ENCODE measurements at places on chromosomes 2 and 18. TPM values are rescaled to one million over a fixed set of nuclear protein-coding genes. Genes with fewer than 3 reads are reported as not detected.

ANO7 gene
- 0.15 TPM for total RNA-seq

NEB gene
- total RNA-seq = 0.32 TPM

PROM2 gene
- 0.65 TPM for total RNA-seq

EVA1A gene
- total RNA-seq = 138 TPM

ICA1L gene
- total RNA-seq = 1.6 TPM

LYPD6B gene
- total RNA-seq = not detected

LOXHD1 gene
- total RNA-seq = not detected

PSTPIP2 gene
- total RNA-seq = 7.4 TPM

ARHGAP15 gene
- total RNA-seq = not detected

CRYGC gene
- not detected for total RNA-seq

CD207 gene
- total RNA-seq = 0.30 TPM

DSG4 gene
- total RNA-seq = not detected

RNU2-63P gene
- 88.5 TPM for total RNA-seq

ITPRIPL1 gene
- total RNA-seq = 1.6 TPM

NEU2 gene
- not detected for total RNA-seq

DBI gene
- total RNA-seq = 119 TPM

ARHGEF33 gene
- 0.15 TPM for total RNA-seq

HDAC4 gene
- 11.7 TPM for total RNA-seq

ATOH8 gene
- total RNA-seq = 5.8 TPM

TMEM17 gene
- 1.3 TPM for total RNA-seq

FN1 gene
- 1,607 TPM for total RNA-seq

FEV gene
- total RNA-seq = not detected

PNPT1 gene
- 50.0 TPM for total RNA-seq

C1GALT1C1L gene
- total RNA-seq = 0.97 TPM

EML4 gene
- total RNA-seq = 27.5 TPM

CNDP1 gene
- not detected for total RNA-seq

SLC23A3 gene
- total RNA-seq = 0.65 TPM

IL18R1 gene
- total RNA-seq = 3.0 TPM

WIPF1 gene
- total RNA-seq = 8.1 TPM

UGT1A10 gene
- total RNA-seq = not detected

MBD1 gene
- total RNA-seq = 55.9 TPM

LIMS4 gene
- total RNA-seq = 18.1 TPM

CFAP65 gene
- not detected for total RNA-seq

CNTNAP5 gene
- total RNA-seq = not detected

GORASP2 gene
- total RNA-seq = 37.0 TPM

HAUS1 gene
- total RNA-seq = 141 TPM

POTEC gene
- not detected for total RNA-seq

BUB1 gene
- total RNA-seq = 35.7 TPM

UGT1A3 gene
- total RNA-seq = not detected

HTR2B gene
- under 0.01 TPM for total RNA-seq

IL36G gene
- total RNA-seq = not detected

TLX2 gene
- not detected for total RNA-seq

REG3A gene
- not detected for total RNA-seq

OSR1 gene
- not detected for total RNA-seq

DOCK10 gene
- total RNA-seq = 13.7 TPM

MLPH gene
- not detected for total RNA-seq

METAP1D gene
- 3.9 TPM for total RNA-seq

ATP8B1 gene
- 58.8 TPM for total RNA-seq

LAMA3 gene
- 3.3 TPM for total RNA-seq

RAB6D gene
- under 0.01 TPM for total RNA-seq

EFR3B gene
- 0.32 TPM for total RNA-seq

SH3RF3 gene
- total RNA-seq = 6.1 TPM

IKZF2 gene
- 0.32 TPM for total RNA-seq

GALR1 gene
- total RNA-seq = not detected

All from epithelial cell of umbilical artery (primary cell).